NCI-H1105 treated with DMSO at 0.1 percent for 48 hours (cell line): ENCODE measurements at places on chromosomes 16 and 17.

DNA sequence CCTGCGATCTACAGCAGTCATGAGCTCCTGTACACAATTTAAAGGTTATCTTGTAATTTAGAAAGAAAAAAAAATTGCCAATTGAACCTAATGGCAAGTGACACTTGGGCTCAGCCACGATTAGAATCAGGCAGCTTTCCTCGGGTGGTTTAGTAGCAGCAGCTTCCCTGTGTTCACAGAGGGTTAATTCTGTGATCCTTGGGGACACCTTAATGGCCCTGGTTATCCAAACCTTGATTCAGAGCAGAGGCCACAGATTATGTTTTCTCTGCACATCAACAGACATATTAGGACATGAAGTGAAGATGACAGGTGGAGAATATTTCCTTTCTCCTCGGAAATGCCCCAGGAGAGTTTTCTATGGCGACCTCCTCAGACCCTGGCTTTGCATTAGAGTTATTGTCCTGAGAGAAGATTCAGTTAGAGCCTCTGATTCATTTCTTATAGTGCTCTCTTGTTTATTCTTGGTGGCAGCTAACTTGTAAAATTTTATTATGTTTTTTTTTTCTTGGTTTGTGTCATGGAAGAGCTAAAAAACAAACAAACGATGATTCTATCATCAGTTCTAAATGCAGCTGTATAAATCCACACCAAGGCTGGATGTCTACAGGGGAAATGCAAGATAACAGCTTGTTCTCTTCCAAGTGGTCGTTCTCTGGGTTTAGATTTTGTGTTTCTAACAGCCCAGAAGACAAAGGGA is 351.2 kb upstream of the DYNLRB2 start:
- no peak for DNase-seq

GRCh38 chr17:64262198-64262999 is 661 bp downstream of the TEX2 start:
- no peak for DNase-seq

DNA sequence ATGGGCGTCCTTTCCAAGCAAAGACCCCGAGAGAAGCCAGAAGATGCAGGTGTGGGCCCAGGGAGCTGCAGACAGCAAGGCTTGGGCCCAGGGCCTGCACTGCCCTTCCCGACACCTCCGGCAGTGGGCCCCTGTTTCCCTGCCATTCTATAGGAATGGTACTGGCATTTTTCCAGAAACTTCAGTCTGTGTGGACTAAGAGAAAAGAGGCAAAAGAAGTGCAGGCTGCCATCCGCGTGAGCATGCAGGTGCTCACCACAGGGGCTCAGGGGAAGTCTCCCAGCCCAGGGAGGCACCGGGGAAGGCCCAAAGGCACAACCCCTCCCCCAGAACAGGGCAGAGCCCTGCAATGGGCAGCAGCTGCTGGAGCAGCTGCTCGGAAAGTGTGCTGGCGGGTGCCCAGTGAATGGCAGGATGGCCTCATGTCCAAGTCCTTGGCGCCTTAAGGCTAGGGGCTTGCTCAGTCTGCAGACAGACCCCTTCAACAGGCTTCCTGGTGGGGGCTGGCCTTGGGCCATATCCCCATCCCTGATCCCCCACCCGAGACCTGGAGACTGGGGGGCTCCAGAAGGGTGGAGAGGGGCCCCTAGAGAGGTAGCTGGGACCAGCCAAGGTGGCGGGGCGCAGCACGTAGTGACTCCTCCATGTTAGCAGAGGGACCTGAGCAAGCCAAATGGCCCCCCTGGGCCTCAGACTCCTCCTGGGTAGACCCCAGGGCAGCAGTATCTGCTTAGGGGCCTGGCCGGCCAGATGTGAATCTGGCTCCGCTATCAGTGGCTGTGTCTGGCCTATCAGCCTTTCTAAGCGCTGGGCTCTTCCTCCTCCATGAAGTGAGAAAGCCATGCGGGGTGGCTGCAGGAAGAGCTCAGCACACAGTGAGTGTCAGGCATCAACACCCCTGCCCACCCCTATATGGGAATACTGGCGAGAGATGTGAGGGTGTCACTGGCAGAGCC is 6.7 kb upstream of the TPPP3 start:
- DNase-seq = peak; percentile 26

- no peak for DNase-seq
Observed at GRCh38 chr17:4789701-4789950, 862 bp downstream of the GLTPD2 start.

DNA sequence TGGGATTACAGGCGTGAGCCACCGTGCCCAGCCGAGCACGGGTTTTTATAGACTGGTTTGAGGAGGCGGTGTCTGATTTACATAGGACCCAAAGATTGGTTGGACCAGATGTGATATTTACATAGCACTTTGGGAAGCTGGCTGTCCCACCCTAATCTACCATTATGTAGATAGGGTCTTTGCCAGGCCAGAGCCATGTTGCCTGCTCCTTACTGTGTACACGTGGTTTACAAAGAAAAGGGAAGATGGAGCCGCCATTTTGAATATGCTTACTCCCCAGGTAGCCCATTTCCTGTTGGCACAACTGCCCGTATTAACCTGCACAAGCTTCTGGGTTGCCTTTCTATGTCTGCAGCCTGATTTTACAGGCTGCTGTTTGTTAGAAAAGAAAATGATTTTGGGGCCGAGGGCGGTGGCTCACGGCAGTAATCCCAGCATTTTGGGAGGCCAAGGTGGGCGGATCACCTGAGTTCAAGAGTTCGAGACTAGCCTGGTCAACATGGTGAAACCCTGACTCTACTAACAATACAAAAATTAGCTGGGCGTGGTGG is 89.9 kb upstream of the EEF2KMT start:
- no peak for DNase-seq

GRCh38 chr16:84611041-84611440 is 6.8 kb downstream of the COTL1 start:
- no peak for DNase-seq

- DNase-seq = no peak
Observed at GRCh38 chr16:89025636-89026035, 48.6 kb upstream of the CBFA2T3 start.

DNA sequence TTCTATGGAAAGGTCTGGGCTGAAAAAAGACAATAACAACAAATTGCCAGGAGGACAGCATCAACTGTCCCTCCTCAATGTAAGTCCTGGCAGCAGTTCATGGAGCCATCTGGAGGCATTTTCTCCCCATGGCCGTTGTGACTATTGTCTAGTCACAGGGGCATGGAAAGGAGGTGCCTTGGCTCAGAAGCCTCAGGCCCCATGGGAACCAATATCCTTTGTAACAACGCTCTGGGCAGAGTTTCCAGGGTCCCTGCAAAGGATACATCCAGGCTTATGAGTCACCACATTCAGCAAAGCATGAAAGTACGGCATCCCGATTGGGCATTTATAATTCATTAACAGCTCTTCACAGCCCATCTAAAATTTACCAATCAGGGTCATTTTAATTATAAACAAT is 85.2 kb downstream of the GLG1 start:
- no peak for DNase-seq

GRCh38 chr16:27550582-27550920 is 607 bp downstream of the KATNIP start:
- DNase-seq = no peak

GRCh38 chr17:1960545-1960912 is 64.6 kb downstream of the RTN4RL1 start:
- no peak for DNase-seq

- DNase-seq = no peak
Observed at GRCh38 chr16:61432421-61432820, 603.8 kb downstream of the CDH8 start.

DNA sequence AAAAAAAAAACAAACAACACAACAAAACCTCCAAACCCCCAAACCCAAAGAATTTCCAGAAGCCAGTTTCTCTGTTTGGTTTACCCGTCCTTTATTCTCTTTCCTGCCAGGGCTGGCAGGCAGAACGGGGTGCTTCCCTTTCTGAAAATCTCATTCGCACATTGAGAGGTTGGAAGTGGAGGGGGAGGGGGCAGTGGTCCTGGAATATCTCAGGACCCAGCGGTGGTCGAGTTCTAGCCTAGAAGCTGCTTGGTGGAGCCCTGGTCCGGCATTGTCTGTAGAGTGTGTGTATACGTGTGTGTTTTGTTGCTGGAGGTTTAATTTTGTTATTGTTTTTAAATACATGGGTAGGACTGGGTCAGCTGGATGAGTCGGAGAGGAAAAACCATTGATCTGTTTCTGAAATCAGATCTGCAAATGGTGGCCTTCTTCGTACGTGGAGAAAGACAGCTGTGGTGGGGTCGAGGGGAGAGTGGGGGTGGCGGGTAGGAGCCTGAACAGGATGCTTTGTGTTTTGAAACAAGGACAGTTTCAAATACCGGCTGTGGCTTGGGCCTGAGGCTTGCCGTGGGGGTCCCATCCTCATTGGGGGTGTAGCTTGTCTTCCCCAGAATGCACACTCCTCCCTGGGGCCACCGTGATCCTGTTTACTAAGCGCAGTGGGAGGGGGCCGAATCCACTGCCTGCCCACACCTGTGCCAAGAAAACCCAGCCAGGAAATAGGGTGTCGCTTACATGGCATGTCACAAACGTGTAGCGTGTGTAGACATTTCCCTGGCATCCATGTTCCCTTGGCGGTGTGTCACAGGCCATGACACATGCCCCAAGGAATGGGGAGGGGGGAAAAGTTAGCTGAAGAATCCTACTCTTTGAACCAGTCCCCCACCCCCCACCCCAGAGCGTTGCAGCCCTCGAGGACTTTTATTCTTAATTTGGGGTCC is 1.6 kb downstream of the CMIP start:
- DNase-seq = peak; percentile 19

- no peak for DNase-seq
Observed at GRCh38 chr17:54920819-54921218, 20.2 kb downstream of the TOM1L1 start.

DNA sequence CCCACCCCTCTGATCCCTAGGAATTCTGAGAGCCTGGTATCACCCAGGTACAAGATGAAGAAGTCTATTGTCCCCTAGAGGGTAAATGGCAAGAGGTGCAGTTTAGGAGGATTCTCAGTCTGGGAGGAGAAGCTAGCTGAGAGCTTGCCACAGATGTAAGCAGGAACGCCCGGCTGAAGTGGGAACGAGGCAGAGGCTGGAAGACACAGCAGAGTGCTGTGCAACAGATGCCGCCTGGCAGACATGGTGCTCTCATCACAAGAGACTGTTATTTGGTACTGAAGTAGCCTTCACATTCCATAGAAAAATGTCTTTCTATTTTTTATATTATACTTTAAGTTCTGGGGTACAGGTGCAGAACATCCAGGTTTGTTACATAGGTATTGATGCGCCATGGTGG is 20.3 kb upstream of the KRT20 start:
- DNase-seq = no peak

GRCh38 chr16:68331879-68332410 is 21.1 kb downstream of the PRMT7 start:
- no peak for DNase-seq

- DNase-seq = peak; percentile 7
Observed at GRCh38 chr17:16155536-16155935, 59.8 kb downstream of the NCOR1 start.

GRCh38 chr17:49260011-49260816 is 29.6 kb upstream of the PHOSPHO1 start:
- no peak for DNase-seq

DNA sequence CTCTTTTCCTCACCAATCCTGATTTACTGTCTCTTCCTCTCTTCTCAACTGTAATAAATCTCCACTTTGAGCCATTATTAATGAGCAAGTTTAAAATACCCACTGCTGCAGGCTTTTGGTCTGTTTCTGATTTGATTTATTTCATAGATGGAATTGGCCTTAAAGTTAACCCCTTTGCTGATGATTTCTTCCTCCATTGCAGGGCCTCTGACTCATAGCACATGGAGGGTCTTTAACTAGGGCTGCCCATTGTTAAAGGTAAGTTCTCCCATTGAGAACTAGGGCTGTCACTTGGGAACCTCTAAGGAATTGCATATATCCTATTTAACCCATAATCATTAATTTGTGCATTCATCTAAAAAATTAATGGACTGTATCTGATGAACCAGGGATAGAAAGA is 221.2 kb downstream of the CA10 start:
- no peak for DNase-seq

- no peak for DNase-seq
Observed at GRCh38 chr17:82936768-82937171, 96.9 kb upstream of the ZNF750 start.

GRCh38 chr17:16304830-16305229 is 48.4 kb downstream of the CENPV start:
- peak; percentile 33 for DNase-seq

GRCh38 chr17:58006560-58006923 is 504 bp downstream of the SRSF1 start:
- peak; percentile 38 for DNase-seq

DNA sequence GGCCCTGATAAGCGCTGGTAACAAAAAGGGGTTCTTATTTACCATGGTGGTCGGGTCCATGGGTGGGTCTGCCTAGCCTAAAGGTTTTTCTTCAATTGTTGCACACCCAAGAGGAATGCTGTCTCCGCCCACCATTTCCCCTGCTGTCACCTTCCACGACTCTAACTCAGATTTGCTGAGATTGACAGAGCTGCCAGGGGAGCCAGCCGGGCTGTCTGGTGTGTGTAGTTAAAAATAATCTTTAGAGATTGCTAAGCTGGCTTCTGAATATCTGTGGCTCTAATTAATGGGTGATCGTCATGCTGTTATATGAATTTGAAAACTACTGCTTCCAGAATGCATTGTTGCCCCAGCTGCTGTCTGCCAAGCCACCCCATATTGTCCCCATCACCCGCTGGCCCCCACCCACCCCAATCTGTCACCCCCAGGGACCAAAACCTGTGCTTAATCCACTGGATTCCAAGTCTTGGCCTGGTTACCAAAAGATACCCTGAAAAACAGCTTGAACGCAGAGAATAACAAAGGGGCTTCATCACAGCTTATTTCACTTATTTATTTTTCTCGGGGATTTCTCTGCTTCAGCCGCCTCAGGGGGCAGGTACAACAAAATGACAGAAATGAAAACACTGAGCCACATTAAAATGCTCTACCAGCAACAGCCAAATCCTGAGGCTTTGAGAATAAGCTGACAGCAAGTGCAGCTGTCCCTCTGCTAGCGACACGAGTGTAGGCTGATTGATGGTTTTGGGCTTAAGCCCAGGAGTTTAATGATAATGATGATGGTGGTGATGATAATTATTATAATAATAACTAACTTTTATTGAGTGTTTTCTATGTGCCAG is 46.1 kb upstream of the NLK start:
- peak; percentile 61 for DNase-seq

GRCh38 chr17:17794382-17794781 is 42.4 kb downstream of the SREBF1 start:
- no peak for DNase-seq

GRCh38 chr17:66447159-66447558 is 144.7 kb downstream of the PRKCA start:
- DNase-seq = no peak

DNA sequence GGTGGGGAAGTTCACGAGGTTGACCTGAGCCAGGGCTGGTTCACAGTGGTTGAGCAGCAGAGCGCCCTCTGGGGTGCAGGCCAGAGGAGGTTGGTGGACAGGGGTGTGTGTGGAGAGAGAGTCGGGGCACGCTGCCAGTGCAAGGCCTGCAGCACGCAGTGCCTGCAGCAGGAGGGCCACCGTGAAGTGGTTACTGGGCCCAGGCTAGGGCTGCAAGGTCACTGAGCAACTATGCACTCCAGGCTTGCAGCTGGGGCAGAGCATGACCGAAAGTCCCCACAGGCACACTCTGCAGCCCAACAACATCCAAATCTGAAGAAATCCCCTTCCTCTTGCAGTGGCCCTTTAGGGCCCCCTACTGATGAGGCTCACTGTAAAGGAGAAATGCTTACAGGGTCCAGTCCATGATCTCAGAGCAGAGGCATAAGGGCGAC is 89.1 kb upstream of the NOL11 start:
- no peak for DNase-seq
